Activated T-cell treated with anti-CD3 and anti-CD28 coated beads for 48 hours (primary cell): ENCODE measurements at places on chromosomes 16 and 17.

GRCh38 chr16:72099377-72099818 lies 5.8 kb downstream of the DHX38 start:
- peak; percentile 19 for DNase-seq

DNA sequence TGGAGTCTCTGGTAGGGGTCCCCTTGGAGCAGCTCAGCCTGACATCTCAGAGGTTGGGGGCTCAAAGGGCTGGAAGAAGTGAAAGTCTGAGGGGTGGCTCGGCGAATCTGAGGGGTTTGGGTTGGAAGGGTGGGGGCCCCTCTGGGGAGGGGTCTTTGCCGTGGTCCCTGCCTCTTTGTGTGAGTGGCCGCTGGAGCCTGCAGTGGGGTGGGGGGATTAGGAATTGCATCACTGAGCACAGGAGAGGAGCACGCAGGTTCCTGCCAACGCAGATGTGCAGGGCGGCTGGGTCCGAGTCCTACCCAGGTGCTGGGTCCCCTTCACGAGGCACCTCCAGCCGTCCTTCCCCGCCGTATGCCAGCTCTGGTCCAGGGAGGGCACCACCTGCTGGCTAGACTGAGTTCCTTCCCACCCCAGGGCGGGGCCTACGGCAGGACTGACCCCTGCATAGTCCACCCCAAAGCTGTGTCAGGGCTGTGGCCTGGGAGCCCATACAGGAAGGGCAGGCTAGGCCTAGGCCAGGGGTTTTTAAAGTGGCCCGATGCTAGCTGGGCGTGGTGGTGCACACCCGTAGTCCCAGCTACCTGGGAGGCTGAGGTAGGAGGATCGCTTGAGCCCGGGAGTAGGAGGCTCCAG lies 9.9 kb downstream of the FMNL1 start:
- DNase-seq: no peak

- DNase-seq: no peak
Measured at GRCh38 chr16:2163211-2163881, 7.8 kb downstream of the TRAF7 start.

DNA sequence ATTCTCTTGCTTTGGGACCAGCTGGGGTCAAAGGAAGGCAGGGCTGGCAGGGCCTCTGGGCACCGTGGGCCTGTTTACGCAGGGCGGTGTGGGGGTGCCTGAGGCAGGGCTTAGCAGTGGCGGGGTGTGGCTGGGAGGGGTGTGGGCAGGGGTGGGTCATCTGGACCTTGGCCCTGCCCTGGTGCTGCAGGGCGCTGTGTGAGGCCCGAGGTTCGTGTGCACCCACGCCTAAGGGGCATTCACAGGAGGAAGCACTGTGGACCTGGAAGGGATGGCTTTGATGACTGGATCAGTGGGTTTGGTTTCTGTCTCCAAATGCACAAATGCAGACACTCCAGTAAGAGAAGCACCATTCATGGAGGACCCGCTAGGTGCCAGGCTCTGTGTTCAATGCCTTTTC lies 37.3 kb downstream of the BCO1 start:
- DNase-seq: no peak

- no peak for DNase-seq
Measured at GRCh38 chr16:7335991-7336634, 3.5 kb downstream of the RBFOX1 start.

DNA sequence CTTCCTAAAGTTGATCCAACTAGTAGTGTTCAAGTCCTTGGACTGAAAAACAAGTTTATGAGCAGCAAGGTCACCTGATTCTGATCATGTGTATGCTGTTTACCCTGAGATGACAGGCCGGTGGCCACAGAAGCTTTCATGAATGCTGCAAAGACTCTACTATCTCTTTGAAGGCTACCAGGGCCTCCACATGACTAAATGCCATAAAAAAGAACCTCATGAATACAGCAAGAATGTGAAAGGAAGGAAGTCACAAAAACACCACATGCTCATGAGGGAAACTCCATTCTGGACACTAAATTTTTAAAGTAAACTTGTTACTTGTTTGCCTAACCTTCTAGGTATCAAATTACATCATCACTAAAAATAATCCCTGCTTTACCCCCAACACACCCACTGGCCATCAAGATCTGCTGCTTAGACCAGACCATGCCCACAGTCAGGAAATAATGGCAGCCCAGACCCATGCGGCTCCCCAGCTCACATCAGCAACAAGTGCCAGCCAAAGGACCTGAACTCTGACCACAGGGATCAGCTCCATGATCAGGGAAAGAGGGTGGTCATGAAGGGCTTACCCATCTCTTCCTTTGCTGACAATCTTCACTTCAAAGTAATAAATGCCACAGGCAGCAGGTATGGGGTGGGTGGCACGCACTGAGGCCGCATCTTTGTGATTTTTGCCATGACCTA lies 1.4 kb downstream of the RANBP10 start:
- no peak for DNase-seq

DNA sequence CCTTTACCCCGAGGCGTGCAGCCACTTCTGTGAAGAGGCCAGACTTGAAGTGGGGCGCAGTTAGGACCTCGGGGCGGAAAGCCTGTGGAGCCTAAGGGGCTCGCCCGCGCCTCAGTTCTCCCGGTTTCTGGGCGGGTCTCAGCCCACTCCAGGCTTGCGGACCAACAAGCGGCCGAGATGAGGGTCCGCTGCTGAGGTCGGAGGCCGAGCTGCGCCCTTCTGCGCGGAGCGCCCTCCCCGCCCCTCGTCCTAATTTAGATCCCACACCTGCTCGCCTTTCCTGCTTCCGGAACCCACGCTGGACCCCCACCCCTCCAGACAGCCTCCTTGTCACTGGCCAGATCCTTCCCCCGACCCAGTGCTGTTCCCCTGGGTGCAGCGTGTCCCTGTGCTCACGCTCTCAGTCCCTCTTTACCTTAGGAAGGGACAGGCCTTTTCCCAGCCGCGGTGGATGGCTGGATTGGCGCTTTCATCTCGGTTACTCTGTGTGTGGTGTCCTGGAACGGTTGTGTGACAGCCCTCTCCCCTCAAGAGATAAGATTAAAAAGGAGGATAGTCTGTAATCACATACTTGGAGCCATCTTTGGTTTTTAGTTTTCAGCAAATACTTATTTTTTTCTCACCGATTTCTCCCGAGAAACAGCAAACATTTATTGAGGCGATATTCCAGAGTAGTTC lies 933 bp upstream of the ATXN7L3 start:
- DNase-seq: no peak

- DNase-seq: no peak
Measured at GRCh38 chr17:58539698-58540097, 25.3 kb upstream of the MTMR4 start.

GRCh38 chr17:35243561-35244340 lies 879 bp downstream of the SLFN5 start:
- DNase-seq: peak; percentile 38

DNA sequence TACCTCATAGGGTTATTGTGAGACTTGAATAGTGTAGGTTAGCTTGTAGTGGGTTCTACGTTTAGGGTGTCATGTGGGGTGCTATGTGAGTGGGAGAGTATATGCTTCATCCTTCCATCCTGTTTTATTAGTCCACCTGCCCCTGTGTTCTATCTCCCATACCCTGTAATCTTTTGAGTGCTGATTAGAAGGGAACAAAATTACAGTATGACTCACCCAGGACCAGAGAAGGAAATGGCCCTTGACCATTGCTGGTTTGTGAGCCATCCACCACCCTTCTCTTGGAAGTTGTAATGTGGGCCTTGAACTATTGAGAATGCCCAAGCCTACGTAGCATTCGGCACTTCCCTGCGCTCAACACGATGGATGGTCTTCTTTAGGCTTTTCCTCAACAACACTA lies 17.1 kb downstream of the SAP30BP start:
- DNase-seq: no peak

- no peak for DNase-seq
Measured at GRCh38 chr17:10741416-10742135, 11.8 kb upstream of the TMEM220 start.

DNA sequence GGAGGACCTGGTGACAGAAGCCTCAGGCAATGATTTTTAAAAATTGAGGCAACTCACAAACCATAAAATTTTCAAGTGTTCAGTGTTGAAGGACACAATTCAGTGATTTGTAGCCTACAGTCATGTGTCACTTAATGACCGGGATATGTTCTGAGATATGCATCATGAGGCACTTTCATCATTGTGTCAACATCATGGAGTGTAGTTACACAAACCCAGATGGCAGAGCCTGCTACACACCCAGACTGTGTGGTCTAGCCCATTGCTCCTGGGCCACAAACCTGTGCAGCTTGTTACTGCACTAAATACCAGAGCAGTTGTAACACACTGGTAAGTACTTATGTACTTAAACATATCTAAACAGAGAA lies 1.6 kb downstream of the PRSS41 start:
- DNase-seq: no peak

DNA sequence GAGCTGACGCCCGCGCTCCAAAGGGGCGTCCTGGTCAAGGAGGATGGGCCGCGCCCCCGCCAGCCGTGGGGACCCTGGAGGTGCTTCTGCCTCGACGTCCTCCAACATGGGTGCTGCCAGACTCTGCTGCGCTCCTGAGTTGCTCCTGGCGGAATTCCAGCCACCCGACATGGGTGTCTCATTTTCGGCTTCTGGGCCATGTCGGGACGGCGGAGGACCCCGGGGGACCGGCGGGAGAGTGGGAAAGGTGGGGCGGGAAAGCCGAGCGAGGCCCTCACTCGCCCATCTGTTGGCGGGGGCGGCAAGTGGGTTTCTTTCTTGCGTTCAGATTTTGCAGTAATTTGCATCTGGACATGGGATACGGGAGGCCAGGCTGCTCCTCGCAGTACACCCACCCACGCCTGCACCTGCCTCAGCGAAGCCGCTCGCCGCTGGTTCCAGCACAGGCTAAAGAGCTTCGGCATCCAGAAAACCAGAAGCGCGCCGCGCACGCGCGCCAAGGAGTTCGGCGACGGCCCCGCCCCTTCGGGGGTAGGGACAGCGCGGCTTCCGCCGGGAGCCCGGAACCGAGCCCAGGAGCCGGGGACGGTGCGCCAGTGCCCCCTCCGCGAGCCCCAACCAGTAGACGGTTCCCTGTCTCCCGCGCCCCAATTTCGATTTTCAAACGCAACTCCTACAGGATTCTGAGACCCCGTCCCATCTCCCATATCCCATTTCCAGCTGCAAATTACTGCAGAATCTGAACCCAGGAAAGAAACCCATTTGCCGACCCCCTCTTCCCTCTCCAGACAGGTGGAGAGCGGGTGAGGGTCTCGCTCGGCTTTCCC lies at the start of gene ARMC7:
TSS of gene ARMC7 (plus strand) at position 563 of the 827 bp plus-strand sequence. CDS start 320 bp downstream, outside the sequence.
- peak; percentile 94 for DNase-seq

DNA sequence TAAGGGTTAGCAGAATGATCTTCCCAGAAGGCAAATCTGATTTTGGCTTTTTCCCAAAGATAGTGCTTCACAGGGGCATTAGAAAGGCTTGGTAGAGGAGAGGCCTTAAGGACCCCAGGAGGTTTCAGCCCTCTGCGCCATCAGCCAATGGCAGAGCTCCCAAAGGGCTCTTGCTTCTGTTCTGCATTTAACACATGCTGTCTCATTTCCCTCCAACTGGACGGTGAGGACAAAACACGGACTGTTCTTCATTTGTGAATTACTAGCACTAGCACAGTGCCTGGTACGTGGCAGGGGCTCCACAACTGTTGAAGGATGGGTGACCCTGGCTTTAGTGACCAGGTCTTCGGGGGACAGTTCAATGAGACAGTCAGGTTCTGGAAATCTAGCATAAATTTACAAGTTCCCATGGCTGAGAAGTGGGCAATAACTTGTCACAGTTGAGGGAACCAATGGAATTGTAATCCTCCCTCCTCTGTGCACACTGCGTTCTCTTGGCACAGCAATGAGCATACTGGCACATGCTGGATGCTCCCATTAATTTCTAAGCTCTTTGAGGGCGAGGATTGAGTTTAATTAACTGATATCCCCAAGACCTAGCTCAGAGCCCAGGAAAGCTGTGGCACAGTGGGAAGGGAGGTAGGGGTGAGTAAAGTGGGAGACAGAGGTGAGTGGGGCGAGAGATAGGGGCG lies 45.4 kb downstream of the COG7 start:
- no peak for DNase-seq

GRCh38 chr17:50511058-50511457 lies 2.8 kb downstream of the MYCBPAP start:
- DNase-seq: peak; percentile 34
